GM23338 (cell line): ENCODE measurements at places on chromosomes 4 and X.

GRCh38 chr4:79645942-79646341, 237.9 kb upstream of the GK2 start:
- peak; percentile 57 for DNase-seq

DNA sequence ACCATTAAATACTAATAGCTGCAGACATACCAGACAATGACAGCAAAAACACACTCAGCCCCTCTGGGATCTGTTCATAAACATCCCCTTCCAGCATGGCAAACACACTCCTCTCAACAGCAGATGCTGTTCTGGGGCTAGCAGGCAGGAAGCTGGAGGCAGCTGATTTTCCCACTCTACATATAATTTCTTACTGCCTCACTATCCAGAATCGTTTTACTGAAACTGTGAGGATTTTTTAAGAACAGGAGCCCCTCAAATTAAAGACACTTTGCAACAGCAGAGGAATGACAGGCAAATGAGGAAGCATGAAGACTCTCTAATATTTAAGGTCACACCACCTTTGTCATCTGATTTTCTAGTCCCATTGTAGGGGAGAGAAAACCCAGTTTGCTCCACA, 2.2 kb downstream of the MAPK10 start:
- no peak for DNase-seq

DNA sequence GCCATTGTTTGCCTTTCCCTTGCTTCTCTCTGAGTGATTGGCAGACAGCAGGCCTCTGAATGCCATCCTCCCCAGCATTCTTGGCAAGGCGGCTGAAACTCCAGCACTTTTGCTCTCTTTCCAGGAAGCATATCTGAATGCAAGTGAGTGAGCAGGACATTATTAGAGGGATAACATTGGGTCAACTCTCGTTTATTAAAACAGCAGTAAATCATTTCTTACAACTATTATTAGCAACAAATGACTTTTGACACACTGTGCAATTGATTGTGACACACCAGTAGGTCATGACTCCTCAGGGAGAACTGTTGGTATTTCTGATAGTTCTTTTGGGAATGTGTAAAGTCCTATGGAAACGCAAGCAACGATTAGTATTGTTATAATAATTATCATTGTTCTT, 103.8 kb downstream of the EFNB1 start:
- DNase-seq, result no peak

DNA sequence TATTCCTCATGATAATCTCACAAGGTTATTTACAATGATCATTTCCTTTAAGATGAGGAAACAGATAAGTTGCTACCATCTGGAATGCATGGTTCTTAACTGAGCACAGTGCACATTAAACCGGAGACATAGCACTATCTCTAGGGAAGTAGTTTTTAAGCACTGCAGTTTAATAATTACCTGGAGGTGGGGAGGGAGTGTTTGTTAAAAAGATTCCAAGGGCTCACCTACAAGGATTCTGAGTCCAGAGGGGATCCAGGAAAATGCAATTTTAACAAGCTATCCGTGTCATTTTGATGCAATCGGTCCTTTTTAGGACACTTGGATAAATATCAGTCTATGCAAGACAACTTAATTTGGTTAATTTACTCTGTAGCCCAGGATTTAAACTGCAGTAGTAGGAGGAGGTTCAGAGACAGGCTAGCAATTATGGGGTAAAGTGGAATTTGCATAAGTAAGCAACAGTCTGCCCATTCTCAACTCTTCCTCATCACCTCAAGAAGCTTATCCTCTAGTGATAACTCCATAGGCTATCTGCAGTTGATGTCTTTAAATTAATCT, 2.8 kb upstream of the PDLIM5 start:
- no peak for DNase-seq

GRCh38 chr4:107993969-107994368, 4.3 kb downstream of the HADH start:
- no peak for DNase-seq

- peak; percentile 95 for DNase-seq
Measured at GRCh38 chr4:173334891-173335752, 964 bp upstream of the HMGB2 start.

DNA sequence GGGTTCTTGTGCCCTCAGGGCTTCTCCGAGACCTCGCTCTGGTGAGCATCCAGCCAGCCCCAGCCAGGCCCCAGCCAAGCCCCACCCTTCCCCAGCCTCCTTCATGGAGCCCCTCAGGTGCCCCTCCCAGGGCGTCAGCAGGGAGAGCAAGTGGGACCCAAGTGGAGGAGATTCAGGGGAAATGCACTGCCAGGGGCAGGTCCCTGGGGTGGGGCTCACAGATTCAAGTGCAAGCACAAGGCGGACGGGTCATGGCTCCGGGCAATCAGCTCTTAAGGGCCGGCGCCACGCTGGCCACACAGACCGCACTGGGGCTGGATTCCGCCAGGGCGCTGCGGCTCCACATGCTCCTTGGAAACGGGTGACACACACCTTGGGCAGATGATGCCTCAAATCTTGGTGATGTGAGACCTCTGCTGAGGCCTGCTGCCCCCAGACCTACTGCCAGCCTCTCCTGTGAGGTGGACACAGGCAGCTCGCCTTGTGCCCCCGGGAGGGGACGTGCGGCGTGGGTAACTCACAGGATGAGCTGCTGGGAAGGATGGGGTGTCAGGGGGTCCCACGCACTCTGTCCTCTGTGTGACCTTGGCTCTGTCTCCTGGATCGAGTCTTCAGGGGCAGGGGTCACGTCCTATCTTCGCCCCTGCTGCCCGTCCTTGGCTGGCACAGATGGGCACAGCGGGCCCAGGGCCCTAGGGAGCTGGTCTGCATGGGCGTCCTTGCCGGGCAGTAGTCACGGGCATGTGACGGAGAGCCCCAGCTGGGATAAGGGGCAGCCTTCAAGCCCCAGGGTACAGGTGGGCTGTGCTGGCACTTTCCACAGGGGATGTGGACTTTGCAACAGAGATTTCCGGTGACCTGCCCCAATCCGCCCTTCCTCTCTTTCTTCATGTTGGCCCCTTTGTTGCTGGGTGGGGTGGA, 17.1 kb downstream of the NAT8L start:
- no peak for DNase-seq

DNA sequence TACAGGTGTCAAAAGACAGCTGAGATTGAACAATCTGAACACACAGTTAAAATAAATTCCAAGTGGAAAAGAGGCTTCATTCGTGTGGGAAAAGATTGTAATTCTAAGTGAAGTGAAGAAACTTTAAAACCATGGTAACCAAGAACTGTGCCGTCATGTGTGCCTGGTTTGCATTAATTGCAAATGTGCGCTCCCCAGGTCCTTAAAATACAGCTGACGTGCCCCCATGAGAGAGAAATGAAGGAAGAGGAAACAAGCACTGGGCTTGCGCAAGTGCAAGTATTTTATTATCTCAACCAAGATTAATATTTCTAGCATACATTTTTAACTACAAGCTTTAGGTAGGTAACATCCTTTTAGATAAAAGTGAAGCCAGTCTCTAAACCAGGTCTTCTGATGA, 92.5 kb downstream of the PARM1 start:
- no peak for DNase-seq

DNA sequence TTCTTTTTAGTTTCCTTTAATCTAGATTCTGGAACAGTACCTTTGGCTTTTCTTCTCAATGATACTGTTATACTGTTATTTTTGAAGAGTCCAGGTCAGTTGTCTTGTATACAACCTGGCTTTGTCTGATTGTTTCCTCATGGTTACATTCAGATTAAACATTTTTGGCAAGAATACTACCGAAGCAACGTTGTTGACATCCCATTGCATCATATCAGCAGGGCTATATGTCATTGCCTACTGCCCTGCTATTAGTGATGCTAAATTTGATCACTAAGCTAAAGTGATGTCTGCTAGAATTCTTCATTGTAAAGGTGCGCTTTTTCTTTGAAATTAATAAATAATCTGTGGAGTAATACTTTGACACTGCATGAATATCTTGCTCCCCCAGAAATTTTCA, 5.8 kb upstream of the ATP1B4 start:
- DNase-seq, result no peak

DNA sequence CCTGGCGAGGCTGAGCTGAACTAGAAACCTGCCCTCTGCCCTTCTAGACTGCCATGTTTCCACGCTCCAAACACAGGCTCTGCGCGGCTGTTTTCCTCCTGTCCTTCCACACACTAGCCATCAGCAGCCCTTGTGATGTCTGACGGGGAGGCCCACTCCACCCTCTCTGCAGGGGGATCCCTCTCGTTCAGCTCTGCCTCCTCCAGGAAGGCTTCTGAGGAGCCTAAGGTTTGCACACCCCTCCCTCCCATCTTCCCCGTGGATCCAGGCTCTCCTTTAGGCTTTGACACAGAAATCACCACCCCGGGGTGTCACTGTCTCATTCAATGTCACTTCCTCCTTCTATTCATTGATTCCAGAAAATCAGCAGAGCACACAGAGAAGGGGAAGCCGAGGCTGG, 38.6 kb upstream of the CRMP1 start:
- no peak for DNase-seq

- DNase-seq, result peak; percentile 16
Measured at GRCh38 chr4:173538909-173539445, 8.9 kb upstream of the HAND2 start.

DNA sequence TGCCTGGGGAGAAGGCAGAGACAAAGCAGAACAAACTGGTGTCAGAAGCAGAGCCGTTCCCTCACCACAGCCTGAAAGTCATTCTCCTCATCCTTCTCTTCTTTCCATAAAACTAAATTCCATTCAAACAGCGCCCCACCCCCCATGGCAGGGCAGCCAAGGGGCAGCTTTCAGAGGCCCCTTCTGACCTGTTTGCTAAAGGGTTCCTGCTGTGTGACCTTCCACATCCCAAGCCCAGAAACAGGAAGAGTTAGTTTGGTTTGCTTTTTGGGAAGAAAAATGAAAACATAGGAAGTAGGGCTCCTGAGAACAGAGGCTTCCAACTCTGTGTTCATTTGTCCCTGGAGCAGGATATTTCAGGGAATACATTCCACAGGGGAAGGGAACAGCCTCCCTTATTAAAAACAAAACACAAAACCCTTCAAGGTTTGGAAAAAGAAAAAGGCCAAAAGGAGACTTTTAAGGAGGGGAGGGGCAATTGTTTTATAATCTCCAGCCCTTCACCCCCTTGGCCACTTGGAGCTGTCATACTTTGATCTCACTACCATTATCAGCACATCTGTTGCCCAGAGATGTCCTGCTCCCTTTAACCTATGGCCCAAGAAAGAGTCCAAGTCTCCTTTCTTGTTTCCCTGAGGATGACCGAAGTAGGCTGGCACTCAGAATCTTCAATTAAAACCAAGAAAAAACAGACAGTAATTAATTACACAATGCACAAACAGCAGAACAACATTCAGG, 25.3 kb downstream of the STARD8 start:
- no peak for DNase-seq

DNA sequence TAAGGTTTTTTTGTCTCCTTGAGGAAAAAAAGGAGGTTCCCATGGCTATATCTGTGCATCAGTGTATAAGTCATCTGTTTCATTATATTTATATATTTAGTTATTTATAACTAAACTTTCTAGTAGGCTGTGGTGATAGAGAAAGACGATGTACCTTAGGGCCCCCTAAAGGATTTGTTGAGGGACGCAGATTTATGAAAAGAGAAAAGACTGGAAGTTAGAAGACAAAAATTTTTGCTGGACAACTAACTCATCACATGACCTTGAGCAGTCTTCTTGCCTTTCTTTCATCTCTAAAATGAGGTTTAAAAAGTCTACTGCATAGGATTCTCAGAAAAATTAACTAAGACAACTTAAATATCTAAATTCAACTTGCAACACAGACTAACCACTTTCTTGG, 6.1 kb downstream of the GASK1B start:
- no peak for DNase-seq

DNA sequence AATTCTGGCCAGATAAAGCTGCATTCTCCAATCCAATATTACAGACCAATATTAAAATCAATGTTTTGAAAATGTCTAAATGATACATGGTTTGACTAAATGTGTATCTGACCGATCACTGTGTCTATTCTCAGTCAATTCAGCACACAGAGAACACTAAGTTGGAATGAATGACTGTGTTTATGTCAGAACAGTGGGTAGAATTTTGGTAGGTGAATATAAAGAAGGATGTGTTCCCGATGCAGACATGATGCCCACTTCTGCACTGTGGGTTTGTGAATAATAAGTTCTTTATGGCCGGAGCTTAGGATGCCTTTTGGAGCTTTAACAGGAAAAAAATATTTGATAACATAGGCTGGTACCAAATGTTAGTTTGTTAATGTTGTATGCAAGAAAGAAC, 113.2 kb upstream of the GIMD1 start:
- no peak for DNase-seq

DNA sequence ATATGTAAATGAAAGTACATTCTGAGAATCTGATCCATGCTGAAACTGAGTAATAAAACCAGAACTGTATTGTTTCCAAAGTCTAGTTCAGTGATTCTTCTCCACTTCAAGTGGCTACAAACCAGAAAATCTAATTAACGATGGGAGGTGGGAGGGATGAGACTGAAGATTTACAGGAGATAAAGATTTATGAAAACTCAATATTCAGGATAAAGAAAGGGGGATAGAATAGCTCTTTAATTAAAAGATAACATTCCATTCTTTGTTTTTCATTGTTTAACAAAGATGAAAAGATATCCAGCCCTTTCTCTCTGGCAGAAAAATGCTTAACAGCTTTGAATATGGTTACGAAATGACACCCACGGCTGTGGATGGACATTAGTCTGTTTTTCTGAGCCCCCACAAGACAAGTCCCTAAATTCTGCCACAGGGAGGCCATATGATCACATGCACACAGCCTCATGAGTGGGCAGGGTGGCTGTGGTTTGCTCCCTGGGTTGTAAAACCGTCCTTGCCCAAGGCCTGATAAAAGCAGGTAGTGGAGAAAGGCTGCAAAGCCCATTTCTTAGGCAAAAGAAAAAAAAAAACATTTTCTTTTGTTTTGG, 36.4 kb downstream of the TMEM150C start:
- DNase-seq, result no peak

- DNase-seq, result peak; percentile 49
Measured at GRCh38 chr4:117700111-117700892, 334.0 kb upstream of the NDST3 start.

- no peak for DNase-seq
Measured at GRCh38 chrX:16658284-16658683, 8.3 kb downstream of the S100G start.

- peak; percentile 21 for DNase-seq
Measured at GRCh38 chr4:47774079-47774478, 63.8 kb downstream of the CORIN start.

GRCh38 chr4:83207497-83208101, 77.0 kb downstream of the COQ2 start:
- peak; percentile 64 for DNase-seq

GRCh38 chr4:164888096-164888715, 11.2 kb downstream of the APELA start:
- no peak for DNase-seq

DNA sequence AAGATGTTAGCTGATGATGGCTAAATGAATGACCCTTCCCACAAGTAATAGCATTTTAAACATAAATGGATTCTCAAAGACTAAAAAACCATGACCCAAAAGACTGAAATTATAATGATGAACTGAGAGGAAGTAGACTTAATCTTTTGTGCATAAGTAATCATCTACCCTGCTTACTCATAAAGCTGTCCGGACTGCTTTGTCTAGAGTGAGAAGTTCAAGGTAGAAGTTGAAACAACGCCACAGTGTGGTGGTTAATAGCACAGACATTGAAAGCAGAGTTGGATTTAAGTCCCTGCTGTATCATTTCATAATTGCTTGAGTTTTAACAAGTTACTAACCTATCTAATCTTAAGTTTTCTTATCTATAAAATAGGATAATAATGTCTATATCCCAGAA, 346.6 kb downstream of the CENPC start:
- peak; percentile 63 for DNase-seq
